Stimulated activated CD8-positive, alpha-beta memory T cell treated with anti-CD3 and anti-CD28 coated beads, Interleukin-15, amount 100 ng/mL, for 4 hours (primary cell): ENCODE measurements at places on chromosomes 7 and 10.

- DNase-seq, result peak; percentile 64
Measured at GRCh38 chr10:79347894-79348639, 798 bp downstream of the PPIF start.

DNA sequence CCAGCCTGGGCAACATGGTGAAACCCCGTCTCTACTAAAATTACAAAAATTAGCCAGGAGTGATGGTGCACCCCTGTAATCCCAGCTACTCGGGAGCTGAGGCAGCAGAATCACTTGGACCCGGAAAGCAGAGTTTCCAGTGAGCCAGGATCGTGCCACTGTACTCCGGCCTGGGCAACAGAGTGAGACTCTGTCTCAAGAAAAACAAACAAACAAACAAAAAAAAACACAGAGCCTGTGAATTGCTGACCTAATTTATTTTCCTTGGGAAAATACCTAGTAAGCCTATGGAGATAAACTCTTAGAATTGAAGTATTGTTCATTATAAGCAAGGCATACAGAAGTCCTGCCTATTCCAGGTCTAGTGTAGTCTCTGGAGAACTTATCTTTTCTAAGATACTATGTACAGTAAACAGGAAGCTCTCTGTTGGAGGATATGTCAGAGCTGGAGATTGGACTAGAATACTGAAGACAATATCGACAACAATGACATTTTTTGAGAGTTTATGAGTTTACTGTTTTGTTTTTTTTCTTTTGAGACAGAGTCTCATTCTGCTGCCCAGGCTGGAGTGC lies 14.9 kb downstream of the GTF2I start:
- DNase-seq, result no peak

DNA sequence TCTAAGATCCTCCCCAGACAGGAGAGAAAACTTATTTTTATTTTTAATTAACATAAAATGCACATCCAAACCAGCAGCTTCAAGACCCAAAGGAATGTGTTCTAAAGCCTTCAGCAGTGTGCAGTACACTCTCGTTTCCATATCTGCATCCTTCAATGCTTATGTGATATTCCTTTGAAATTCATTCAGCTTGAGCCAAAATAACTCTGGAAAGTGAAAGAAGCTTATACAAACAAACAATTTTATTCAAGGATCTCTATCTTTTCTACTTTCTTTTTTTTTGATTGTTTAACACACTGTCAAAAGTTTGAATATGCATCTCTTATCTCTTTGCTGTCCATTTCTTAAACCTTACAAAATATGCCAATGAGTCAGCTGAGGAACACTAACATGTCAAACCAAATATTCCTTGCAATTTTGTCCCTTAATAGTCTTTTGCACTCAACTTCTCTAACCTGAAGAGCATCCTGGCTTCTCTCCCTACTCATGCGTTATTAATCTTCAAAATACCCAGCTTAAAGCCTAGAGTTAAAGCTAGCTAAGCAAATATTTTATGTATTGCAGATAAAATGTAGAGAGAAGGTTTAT lies 124.3 kb downstream of the THSD7A start:
- DNase-seq, result no peak

DNA sequence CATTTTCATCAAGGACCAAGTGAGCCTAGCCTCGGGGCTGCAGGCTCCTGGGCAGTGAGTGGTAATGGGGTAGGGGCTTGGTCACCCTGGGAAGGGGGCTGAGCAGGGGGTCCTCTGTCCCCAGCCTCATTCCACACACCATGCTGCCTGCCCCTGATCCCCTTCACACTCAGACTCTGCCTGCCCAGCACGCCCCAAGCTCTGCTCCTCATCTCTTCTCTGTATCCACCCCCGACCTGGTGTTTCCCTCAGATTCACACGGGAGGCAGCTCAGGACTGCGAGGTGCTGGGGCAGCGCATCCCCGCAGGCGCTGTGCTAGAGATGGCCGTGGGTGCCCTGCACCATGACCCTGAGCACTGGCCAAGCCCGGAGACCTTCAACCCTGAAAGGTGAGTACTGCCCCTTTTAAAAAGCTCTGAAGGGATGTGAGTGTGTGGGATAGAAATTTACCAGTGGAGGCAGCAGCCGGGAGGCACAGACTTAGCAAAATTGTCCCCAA lies 47.2 kb downstream of the PARP12 start:
- DNase-seq, result no peak

DNA sequence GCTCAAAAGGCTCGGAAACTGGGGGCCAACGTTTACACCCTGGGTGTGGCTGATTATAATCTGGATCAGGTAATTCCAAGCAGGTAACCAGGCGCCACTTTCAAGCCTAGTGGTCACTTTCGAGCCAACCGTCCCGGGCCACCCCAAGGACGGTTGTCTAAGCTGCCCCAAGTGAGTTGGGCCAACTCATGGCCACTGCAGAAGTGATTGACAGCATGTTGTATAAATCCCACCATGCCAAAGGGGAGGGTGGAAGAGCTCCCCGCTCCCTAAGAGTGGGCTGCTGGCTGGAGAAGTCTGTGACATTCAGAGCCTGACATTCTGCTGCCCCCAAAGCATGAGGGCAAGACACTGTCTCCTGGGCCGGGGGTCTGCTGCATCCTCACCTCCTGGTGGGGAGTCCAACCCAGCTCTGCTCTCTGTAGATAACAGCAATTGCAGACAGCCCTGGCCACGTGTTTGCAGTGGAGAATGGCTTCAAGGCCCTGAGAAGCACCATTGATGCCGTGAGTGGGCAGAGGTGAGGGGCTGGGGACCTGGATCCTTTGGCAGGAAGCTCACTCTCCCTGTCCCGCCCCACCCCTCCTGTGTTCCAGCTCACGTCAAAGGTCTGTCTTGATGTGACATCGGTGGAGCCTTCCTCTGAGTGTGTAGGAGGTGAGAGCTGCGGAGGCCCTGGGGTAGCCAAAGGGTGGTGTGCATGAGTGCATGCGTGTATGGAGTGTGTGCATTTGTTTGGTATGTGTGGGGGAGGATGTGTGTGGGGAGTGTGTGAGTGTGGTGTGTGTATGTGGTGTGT lies 10.8 kb downstream of the ANTXRL start:
- DNase-seq, result no peak

- no peak for DNase-seq
Measured at GRCh38 chr7:135645296-135645904, 16.9 kb upstream of the STMP1 start.

GRCh38 chr7:91953618-91954017 lies 13.0 kb downstream of the AKAP9 start:
- no peak for DNase-seq

DNA sequence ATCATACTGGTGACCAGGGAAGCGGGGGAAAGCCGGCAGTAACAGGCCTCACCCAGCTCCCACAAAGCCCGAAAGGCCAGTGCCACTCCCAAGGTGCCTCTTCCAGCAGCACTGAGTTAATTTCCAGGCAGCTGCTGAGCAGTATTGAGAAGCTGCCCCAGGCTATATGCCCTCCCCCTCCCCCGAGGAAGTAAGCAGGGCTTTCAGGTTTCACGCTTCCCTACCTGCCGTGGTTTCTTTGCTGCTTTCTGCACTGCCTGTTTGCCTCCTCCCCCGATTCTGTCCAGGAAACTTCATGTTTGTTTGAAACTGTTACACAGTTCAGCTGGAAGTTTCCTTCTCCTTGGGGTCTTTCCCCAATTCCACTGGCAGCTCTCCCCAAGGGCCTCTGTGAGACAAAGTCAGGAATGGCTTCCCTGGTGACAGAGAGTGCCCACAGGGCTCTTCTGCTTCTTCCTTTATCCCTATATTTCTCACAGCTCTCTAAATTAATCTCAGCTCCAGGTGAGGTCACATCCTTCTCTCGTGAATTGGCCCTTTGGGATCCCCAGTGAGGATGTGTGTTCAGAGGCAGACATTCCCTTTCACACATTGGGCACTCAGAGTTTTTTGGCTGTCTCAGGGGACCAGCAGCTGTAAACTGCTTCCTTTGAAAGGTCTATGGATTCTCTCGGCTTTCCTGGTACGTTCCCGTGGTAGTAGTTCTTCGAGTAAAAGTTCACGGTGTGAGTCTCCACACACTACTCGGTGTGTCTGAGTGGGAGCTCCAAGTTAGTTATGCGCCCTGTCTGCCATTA lies 19.4 kb downstream of the C1GALT1 start:
- DNase-seq, result no peak

GRCh38 chr7:23449941-23450340 lies 20.4 kb downstream of the IGF2BP3 start:
- no peak for DNase-seq

DNA sequence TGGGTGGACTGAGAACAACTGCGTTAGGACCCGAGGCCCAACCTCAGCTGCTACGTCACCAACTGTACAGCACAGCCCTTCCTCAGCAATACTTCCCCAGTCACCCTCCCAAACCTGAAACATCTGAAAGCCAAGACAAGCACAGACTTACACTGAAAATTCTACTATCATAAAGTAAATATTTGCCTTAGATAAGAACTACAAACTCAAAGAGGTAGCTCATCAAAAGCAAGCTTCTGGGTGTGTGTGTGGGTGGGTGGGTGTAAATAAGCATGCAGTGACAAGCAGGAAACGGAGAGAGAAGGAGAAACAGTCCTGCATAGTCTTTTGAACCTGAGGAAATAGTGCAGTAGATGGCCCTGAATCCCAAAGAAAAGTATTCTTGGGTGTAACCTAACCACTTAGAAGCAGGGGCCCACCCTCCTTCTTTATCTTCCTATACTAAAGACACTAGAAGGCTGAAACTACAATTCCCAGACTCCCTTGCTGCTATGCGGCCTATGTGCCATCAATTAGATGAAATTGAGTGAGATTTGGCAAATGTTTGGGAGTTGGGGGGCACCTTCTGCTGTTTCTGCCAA lies 18.7 kb downstream of the SLC25A13 start:
- DNase-seq, result no peak

DNA sequence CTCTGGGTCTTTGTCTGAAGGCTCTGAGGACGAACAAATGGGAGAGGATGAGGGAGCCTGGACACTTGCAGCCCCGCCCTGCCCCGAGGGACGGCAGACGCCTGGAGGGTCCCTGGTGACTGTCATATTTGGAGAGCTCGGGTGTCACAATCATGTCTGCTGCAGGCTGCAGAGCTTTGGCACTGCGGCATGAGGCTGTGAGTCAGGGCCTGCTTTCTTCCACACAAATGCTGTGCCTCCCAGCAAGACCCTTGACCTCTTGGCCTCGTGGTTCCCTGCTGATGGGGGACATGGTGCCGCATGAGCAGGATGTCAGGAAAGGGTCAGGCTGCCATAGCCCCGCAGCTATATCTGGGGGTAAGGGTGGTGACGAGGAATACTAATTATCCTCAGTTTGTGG lies 64.9 kb upstream of the PPIF start:
- DNase-seq, result no peak

- no peak for DNase-seq
Measured at GRCh38 chr7:118369987-118370386, 145.5 kb downstream of the ANKRD7 start.

- no peak for DNase-seq
Measured at GRCh38 chr7:70693321-70693685, 438.6 kb upstream of the GALNT17 start.

DNA sequence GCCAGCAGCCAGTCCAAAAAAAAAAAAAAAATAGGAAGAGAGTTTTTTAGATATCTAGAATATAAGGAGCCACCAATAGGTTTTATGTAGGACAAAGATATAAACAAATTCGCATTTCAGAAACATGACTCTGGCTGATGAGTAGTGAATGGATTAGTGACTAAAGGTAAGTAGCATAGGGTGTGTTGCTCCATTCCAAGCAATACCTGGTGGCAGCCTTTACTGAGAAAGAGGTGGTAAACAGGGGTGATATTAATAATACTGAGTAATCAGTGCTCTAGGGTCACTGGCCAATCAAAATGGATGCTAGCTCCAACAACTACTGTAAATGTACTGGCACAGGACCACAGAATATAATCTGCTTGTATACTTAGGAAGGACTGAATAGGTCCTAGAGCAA lies 45.5 kb upstream of the RAB11FIP2 start:
- DNase-seq, result no peak

DNA sequence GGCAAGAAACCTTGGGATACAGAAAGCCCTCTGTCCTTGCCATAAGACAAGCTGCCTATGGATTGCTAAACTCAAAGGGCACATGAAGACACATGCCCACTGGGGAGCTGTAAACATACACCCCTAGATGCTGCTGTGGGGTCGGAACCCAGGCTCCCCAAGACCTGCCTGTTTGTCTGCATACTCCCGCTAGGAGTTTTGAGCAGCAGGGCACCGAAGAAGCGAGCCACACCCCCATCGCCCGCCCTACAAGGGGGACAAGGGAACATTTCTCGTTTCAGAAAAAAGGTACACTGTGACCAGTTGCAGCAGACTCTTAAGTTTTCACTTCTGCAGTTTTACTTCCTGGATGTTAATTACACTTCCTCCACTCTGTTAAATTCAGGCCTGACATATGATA lies 680.2 kb upstream of the GHITM start:
- DNase-seq, result no peak

DNA sequence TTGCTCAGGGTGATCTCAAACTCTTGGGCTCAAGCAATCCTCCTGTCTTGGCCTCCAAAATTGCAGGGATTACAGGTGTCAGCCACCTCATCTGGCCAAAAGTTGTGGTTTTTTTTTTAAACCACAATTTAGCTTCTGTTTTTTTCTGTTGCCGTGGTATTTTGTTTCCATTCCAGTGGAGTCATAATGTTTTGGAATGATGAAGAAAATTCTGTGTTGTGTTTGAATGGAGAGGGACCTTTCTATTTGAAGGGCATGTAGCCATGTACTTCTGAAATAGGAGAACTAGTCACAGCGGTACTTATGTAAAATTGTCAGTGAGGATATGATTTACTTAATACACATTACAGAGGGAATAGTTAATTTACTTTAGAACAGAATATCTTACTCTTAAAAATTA lies 201.3 kb downstream of the ARL4A start:
- no peak for DNase-seq

DNA sequence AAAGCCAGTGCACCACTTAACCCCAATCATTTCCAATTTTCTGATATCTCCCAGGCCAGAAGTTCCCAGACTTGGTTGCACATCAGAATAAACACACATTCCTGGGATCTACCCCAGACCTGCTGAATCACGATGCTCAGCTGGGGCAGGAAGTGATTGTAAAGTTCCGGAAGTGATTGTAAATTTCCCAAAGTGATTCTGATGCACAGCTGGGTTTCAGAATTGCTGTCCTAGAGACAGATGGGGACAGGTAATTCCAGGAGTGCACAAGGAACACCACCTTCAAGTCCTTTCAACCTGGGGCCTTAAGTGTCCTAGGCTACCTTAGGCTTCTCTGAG lies 104.2 kb upstream of the EEPD1 start:
- no peak for DNase-seq

- DNase-seq, result no peak
Measured at GRCh38 chr7:91264046-91264923, at the start of gene FZD1. Gene FZD1, plus strand, starts transcription at chr7:91264433. Its CDS starts 448 bp downstream, at chr7:91264881.
